ENCODE measurements at places on chromosomes 6 and 20. TPM values are rescaled to one million over a fixed set of nuclear protein-coding genes. Genes with fewer than 3 reads are reported as not detected.

The OR2J3 gene
- total RNA-seq, result not detected

The RGS17 gene
- total RNA-seq, result 3.4 TPM

The CGA gene
- not detected for total RNA-seq

The SNPH gene
- total RNA-seq, result 14.6 TPM

The C20orf204 gene
- total RNA-seq, result 0.81 TPM

The C6orf58 gene
- not detected for total RNA-seq

Measured in thoracic aorta (tissue), 2 donors.